Stimulated activated memory B cell treated with anti-CD40 and anti-IgM and Interleukin-4, amounts not matched to agents 10 μg/mL and 1 μg/mL and 100 μg/mL, for 72 hours (primary cell): ENCODE measurements at places on chromosomes 1 and 21.
A peak's percentile ranks its signal among the peaks of the same experiment; 100 is the strongest.

DNA sequence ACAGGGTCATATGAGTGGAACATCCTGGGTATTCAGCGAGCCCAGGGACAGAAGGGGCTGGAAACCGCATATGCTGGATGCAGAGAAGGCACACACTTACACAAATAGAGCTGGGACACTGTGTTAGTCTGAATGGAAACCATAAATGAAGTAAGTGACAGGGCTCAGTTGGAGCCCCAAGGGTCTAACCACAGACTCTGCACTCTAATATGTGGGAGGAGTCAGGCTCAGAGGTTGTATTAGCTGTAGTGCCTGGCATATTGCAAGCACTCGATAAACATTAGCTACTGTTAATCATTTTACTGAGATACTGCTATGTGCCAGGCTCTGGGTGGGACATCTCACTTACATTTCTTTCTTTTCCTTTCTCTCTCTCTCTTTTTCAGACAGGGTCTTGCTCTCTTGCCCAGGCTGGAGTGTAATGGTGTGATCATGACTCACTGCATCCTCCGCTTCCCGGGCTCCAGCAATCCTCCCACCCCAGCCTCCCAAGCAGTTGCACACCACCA is 6.5 kb upstream of the OLIG1 start:
- no peak for ATAC-seq

- peak; percentile 65 for ATAC-seq
These were observed 376 bp downstream of the GBP1 start for GRCh38 chr1:89064632-89065031.

GRCh38 chr1:67888216-67889106 is 55.2 kb upstream of the GNG12 start:
- ATAC-seq, result no peak

GRCh38 chr1:203743091-203743571 is 21.9 kb upstream of the LAX1 start:
- no peak for ATAC-seq

GRCh38 chr1:228768355-228769000 is 33.2 kb downstream of the RHOU start:
- ATAC-seq, result no peak

DNA sequence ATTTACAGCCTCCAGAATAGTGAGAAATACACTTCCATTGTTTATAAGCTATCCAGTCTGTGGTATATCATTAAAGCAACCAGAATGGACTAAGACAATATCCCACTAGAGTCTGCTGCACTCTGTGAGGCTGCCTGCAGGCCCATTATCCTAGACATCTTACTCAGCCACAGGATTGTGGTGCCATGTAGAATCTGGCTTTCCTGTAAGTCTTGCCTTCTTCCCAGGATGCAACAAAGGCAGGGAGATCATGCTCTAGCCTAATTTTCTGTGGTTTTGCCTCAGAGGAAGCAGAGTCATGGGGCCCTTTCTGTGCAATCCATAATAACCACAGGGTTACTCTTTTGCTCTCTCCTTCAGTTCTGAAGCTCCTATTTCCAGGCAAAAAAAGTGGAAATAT is 299.1 kb upstream of the DEPDC1 start:
- no peak for ATAC-seq

GRCh38 chr1:101022294-101022693 is 3.3 kb downstream of the DPH5 start:
- no peak for ATAC-seq

DNA sequence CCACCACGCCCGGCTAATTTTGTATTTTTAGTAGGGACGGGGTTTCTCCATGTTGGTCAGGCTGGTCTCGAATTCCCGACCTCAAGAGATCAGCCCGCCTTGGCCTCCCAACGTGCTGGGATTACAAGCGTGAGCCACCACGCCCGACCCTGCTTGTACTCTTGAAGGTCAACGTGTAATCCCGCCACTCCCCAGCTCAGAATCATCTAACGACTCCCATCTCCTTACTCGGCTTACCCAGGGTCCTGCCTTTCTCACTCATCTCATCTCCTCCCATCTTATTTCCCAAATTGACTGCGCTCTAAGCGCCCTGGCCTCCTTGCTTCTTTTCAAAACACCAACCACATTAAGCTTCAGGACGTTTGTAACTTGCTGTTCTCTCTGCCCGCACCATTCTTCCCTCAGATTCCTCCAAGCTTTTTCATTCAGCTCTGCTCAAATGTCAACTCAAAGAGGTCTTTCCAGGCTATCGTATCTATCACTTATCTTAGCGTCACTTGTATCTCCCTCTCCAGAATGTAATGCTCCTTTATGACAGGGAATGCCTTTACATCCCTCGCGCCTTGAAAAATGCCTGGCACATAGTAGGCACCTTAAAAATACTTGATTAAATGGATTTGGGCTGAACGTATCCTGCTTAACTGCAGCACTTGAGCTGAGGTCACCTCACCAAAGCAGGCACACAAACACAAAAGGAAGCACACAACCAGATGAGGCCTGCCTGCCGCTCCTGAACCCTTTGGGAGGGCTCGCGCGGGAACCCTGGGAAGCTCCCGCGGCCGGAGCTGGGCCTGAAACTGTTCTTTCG is 1.4 kb upstream of the USP1 start:
- ATAC-seq, result no peak

DNA sequence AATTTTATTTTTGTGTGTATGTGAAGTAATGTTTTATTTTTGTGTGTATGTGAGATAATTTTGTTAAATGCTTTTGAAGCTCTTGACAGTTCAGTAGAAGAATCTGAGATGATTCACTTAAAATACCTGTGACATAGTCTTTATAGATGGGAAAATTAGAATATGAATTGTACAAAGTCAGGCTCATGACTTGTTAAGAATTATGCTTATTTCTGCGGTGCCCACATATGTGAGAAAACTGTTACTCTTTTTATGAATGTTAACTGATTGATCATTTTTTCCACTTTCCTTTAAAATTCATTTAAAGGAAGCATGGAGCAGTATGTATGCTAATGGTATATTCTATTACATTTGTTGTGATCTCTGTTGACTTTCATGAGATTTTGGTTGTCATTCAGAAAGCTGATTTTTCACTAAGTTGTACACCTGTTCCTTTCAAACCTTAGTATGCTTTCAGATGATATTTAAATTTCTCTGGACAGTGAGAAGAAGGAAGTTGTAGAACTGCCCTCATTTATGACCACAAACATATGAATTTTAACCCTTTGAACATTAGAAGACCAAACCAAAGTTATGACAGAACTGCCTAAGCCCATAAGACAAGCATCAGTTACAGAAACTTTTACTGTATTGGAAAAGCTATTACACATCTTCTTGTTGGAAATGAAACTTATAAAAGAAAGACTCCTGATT is 110.1 kb downstream of the POU2F1 start:
- no peak for ATAC-seq

DNA sequence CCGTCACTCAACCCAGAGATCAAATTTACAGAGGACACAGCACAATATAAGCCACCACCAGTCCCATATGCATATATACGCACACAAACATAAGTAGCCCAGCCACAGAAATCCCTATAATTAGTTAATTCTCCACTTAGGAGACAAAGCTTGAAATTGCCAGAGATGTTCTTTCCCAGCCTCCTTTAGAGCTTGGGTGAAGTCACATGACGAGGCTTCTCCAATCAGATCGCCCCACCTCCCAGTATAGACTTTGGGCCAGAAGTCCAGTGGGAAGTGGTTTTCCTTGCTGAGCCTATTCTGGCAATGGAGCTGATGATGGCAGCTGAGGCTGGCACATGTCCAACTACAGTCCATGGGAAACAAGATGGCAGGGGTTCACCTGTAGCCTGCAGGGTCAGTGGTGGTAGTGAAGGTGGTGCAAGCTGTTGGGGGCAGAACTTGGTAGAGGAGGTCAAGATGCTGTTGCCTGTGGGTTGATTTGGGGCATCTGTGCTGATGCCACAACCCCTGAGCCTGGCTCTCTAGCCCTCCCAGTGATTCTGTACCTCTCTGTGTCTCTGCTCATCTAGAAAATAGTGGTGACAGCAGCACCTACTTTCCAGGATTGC is 535.9 kb downstream of the MATN1 start:
- no peak for ATAC-seq

GRCh38 chr1:57616921-57617320 is 193.1 kb upstream of the DAB1 start:
- ATAC-seq, result no peak

DNA sequence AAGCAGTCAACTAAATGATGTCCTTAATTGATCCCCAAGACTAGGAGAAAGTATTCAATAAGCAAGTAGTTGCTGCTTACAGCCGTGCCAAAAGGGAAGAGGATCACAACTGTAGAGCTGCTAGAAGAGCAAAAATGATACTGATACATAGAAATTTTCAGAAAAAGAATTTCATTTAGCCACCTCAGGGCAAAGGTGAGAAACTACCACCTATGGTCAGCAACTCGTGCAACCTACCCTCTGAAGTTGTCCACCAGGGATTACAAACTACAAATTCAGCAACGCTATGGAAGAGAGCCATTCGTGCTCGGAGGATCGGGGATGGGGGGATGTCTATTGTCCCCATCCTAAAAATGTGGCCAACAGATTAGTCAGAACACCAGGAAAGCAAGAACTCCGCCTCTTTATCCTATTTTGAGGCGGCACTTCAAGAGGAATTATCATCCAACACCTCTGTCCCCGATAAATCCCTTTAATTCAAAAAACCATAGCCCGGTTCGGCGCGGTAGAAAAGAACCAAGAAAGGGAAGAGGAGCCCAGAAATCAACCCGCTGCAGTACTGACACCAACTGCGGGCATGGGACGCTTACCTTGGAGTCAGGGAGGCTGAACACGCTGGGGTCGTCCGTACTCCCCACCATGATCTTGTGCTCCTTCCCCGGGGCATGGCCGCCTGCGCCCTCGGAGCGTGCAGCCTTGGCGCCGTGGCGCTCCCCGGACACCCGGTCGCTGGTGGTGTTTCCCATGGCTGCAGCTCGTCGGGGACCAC is 687 bp downstream of the PRKAB2 start:
- no peak for ATAC-seq

DNA sequence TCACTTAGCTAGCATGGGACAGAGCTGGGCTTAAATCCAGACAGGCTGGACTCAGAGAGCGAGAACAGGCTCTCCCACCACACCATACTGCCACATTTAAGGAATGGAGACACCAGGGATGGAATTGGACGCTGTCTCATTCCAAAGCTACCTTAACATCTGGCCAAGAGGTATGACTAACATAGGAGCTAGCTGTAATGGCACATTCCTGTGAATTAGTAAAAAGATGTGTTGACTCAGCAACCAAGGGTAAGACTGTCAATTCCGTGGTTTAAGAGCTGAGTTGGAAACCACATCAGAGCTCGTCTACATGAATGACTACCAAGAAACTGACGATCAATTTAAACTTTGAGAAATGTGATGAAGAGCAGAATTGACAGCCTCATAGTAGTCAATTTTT is 8.3 kb upstream of the TNFRSF9 start:
- ATAC-seq, result no peak

- no peak for ATAC-seq
These were observed 182.6 kb downstream of the TGFB2 start for GRCh38 chr1:218527737-218528136.

DNA sequence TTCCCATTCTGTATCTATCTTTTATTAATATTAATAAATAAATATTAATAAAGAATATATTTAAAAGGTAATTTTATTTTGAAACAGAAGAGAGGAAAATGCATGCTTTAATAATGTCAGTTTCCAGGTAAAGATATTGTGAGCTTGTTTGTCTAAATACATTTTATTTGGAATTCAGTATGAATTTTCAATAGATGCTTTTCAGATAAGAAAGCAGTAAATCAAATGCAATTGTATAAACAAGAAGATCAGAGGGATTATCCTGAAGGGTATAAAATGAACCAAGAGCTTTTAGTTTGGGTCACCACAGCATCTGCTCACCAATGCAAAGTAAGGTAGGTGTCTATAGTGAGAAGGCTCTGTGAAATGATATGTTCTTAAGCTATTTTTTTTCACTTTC is at the start of gene TSHB:
TSS of gene TSHB (plus strand) at position 301 of the 400 bp plus-strand sequence. CDS start 3,537 bp downstream, outside the sequence.
- ATAC-seq, result no peak

DNA sequence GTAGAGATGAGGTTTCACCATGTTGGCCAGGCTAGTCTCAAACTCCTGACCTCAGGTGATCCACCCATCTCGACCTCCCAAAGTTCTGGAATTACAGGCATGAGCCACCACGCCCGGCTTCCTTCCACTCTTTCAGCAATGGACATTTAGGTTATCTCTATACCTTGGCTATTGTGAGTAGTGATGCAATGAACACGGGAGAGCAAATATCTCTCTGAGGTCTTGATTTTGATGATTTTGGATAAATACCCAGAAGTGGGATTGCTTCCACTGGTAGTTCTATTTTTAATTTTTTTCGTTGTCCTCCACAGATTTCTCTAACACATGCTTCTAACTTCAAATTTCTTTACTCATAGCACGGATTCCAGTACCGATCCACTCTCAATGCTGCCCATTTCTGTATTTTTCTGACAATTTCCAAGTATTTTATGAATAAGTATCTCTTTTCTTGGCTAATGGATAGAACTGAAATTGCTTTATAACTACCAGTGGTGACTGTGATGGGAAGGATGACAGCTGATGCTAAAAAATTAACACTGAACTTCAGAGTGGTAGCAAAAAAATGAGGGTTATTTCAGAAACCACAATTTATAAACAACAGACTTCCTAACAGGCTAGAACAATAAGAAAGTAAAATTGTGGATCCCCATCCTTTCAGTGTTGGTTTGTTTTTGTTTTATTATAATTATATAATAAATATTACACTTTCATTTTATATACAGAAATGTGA is 327.5 kb upstream of the RUNX1 start:
- ATAC-seq, result no peak
